Stimulated activated CD4-positive, alpha-beta T cell treated with anti-CD3 and anti-CD28 coated beads, Interleukin-12 subunit alpha, Interleukin-12 subunit beta, amount 100 ng/mL, for 48 hours (primary cell): ENCODE measurements at places on chromosomes 7 and 10.

DNA sequence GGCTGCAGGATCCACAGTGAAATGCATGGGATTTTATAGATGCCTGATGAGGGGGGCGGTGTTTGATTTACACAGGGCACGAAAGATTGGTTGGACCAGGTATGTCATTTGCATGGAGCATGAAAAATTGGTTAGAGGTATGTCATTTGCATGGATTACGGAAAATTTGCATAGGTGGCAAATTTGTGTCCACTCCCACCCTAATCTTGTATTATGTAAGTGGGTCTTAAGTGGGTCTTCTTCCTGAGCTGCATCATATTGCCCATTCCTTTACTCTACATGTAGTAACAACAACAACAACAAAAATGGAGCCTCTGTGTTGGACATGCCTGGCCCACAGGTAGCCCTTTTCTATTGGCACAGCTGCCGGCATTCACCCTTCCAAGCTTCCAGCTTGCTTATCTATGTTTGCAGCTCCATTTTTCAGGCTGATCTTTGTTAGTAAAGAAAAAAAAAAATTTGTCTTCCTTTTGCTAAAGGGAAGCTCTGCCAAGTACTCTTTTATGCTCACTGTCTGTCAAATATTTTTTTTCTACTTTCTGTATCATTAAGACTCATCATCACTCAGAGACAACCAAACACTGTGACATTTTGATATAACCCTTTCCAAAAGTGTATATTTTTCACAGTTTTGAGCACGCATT is 10.3 kb upstream of the ZNF273 start:
- DNase-seq: no peak

DNA sequence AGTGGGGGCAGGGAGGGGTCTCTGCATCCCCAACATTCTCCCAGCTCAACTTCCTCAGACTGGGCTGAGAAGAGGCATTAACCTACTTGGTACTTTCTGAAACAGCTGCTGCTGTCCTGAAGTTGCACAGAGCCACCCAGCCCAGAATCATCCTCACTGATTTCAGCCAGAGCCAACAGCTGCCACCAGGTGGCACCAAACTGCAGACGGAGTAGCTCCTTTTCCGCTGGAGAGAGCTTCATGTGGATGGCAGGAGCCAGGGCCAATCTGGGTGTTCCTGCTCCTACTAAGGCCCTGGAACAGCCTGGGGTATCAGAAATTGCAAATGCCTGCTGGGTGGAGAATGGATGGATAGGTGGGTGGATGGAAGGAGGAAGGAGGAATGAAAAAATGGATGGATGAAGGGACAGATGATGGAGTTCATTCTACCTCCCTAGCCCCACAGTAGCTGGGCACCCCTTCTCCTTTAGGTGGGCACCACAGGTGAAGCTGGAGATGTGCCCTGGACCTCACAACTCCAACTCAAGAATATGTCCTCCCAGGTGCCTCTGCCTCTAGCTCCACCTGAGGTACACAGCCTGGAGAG is 11.8 kb upstream of the DRGX start:
- DNase-seq: peak; percentile 56

DNA sequence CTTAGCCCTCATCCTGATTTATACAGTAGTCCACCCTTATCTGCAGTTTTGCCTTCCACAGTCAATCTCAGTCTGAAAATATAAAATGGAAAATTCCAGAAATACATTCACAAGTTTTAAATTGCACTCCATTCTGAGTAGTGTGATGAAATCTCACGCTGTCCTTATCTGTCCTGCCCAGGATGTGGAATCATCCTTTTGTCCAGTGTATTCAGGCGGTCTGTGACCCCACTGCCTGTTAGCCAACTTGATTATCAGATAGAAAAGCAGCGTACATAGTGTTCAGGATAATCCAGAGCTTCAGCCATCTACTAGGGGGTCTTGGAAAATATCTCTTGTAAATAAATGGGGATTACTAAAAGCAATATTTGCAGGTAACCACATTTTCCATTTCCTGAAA is 146.3 kb downstream of the MALRD1 start:
- DNase-seq: no peak

GRCh38 chr7:90412458-90413184 is 9.4 kb downstream of the CLDN12 start:
- no peak for DNase-seq

DNA sequence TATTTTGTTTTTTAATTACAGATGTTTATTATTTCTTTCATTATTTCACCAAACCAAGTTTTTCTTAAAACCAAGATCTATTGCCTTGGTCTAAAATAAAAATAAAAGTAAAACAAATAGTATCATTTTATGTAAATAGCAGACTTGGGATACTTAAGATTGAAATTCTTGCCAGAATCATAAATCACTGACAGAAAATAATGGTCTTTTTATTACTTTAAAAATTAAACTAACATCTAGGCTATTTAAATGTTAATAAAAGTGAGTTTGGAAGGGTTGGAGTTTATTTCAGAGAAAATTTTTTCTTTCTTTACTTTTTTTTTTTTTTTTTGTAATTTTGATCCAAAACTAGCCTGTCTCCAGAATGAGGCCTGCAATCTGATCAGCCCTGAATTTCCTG is 568.0 kb upstream of the IGFBP3 start:
- no peak for DNase-seq

- no peak for DNase-seq
These were observed 159.0 kb upstream of the SHH start for GRCh38 chr7:155971180-155971770.

DNA sequence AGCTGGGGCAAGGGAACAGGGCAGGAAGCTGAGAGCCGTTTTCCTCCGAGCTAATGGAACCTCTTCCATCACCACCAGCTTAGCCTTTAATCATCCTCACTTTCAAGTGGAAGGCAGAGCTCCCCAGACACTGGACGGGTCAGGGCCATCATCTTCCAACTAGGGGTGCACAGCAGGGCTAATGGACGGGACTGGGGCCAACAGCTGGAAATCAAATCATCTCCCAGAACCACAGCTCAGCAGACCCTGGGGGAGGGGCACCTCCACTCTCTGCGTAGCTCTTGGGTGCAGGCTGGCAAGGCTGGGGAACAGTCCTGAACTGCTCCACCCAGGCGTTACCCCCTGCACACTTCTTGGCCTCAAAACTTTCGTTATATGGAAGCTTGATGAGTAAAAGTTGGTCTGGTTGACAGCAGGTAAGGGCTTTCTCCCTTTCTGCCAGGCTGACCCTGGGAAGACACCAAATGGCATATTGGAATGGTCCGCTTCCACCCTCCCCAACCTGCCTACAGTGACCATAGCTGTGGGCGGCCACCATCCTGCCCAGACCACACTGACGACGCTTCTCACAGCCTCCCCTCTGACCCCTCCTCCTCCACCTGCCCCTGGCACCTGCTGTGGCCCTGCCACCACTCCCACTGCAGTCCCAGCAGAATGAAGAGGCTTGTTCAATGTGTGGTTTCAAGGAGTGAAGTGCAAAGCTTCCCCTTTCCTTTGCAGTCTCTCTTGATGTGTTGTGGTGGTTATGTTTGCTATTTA is 51.7 kb upstream of the RET start:
- DNase-seq: no peak
